ENCODE measurements at places on chromosomes 1 and 21.

DNA sequence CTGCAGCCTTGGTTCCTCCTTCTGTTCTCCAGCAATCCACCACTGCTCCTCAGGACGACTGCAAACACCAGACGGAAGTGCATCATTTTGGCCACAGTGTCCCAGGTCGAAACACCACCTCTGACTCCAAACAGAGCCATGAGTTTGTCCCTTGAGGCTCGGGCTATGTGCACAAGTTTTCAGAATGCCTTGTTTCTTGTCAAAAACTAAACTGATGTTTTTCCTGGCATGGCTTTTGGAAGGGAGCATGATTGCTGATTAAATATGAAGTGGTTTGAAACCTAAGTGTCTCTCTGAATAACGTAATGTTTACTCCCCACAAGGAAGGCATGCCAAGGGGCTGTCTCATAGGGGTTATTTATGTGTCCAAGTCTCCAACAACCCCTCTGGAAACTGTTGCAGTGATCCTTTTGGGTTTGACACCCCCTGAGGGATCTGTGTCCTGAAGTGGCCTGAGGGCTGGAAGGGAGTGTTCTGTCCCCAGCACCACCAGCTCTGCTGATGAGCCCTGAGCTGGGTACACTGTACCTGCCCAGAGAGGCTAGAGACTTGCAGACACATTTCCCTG, 132.7 kb downstream of the PLPP3 start:
- DNase-seq = no peak

DNA sequence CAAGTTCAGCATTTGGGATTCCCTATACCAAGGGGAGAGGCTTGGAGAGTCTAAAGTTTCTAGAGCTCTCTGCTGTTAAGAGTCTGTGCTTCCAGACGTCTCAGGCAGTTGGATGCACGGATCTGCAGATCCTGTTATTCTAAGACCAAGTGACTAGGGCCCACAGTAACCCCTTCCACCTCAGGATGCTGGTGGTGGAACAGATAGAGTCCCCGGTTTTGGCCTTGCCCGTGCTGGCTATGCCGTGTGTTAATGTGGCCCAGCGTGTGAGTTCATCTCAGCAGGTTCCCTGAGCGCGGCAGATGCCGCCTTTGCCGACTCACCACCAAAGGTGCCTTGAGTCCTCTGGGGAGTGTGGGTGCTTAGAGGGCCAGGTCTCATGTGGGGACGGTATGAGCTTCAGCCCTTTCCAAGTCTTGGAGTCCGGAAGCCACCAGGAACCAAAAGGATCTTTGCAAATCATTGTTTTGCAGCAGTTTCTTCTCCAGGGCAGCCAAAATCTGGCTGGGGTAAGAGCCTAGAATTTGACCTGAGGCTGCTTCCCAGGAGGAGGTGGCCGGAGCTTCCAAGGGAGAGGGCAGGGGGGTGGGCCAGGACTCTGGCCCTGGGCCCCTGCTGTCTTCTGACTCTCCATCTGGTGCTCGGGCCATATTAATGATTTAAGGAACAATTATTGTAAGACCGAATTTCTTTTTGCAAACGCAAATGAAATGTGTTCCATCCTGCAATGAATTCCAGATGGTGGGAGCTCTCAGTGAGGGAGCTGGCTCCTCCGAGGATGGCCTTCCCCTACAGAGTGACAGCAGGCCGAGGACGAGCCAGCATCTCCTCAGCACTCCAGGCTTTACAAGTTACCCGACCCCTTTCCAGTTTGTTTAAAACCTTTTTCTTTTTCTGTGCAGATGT, 205.7 kb downstream of the FOXD2 start:
- no peak for DNase-seq

DNA sequence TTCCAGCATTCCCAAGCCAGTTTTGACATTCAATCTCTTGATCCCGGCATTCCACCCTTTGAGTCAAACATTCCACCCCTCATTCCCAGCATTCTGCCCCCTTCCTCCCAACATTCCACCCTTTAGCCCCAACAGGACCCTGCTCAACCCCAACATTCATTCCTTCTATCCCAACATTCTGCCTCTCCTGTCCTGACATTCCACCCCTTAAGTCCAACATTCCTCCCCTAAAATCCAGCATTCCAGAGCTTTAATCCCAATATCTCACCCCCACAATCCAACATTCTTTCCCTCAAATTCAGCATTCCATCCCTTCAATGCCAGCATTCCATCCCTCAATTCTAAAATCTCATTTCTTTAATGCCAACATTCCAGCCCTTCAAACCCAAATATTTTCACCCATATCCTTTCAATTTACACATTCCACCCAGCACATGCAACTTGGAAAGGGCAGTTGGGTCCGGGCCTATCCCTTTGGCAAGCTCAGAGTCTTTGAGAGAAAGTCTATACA, 22.9 kb downstream of the DDX20 start:
- no peak for DNase-seq

GRCh38 chr1:2856066-2856390, 54.5 kb upstream of the TTC34 start:
- DNase-seq = no peak

All from ecto neural progenitor cell (in vitro differentiated cells).